Activated CD4-positive, alpha-beta memory T cell treated with anti-CD3 and anti-CD28 coated beads, Interleukin-2, amount 10 ng/mL, durations not matched to agents 7 days and 5 days (primary cell): ENCODE measurements at places on chromosomes 11 and 22. TPM values are rescaled to one million over a fixed set of nuclear protein-coding genes. Genes with fewer than 3 reads are reported as not detected.

GRCh38 chr11:72373163-72373562, 61.2 kb downstream of the CLPB start:
- H3K4me3 ChIP-seq: no peak overlapping the region
- no peak for DNase-seq
- no peaks in the 10 kb centered on the region for H3K36me3 ChIP-seq
- H3K4me1 ChIP-seq: no peaks in the 10 kb centered on the region

GRCh38 chr22:30425327-30425615, 297 bp upstream of the MTFP1 start:
- H3K4me3 ChIP-seq: peak overlapping the region; percentile 94
- H3K36me3 ChIP-seq: peaks cover 44% of the 10 kb centered on the region
- H3K27me3 ChIP-seq: no peaks in the 10 kb centered on the region
- peaks cover 56% of the 10 kb centered on the region for H3K4me1 ChIP-seq
- DNase-seq: no peak

DNA sequence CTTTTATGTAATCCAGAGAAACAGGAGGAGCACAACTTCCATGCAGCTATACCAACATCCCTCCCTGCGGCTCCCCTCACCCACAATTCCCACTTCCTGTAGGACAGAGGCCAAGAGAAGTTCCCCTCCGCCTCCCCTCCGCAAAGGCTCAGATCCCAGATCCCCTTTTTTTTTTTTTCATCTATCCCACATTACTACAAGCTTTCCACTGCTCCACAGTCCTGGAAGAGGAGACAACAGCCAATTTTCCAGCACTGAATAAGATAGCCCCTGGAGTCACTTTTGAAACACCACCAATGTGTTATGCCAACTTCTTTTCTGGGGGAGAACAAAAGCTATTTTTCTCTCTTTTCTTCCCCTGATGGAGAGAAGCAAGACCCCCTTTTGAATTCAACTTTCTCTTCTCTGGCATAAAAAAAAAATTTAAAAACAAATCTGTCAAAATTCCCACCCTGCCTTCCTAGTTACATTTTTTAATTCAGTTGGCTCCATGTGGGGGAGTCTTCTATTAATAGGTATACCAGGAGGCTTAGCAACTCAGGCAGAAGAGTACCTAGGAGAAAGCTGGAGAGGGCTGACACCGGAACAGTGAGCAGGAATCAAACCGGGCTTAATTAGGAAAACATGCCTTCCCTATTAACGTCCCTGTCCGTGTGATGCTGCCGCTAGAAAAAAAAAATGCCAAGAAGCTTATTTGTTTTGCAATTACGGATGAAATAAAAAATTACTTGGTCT, 543.4 kb downstream of the BUD13 start:
- peaks cover 2% of the 10 kb centered on the region for H3K27me3 ChIP-seq
- H3K4me1 ChIP-seq: no peaks in the 10 kb centered on the region
- no peak overlapping the region for H3K27ac ChIP-seq
- no peaks in the 10 kb centered on the region for H3K36me3 ChIP-seq
- no peak for DNase-seq

DNA sequence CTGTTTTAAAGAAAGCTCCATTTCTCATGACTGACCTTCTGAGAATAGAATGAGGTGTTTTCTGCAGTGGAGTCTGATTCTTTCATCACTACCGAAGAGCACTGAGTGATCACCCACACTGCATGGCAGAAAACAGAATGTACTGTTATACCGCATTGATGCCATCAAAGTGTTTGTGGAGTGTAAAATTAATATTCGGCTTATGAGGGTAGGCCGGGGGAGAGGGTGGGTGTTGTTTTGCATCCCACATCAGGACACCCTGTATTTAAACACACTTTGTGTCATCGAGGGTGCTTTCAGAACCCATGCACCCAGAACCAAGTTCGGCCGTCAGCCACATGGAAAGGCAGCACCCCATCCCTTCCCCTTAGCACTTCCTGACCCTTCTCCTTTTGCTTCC, 41.3 kb upstream of the ETS1 start:
- H3K36me3 ChIP-seq: peaks cover 3% of the 10 kb centered on the region
- H3K27ac ChIP-seq: peak overlapping the region; percentile 85
- peak overlapping the region; percentile 57 for H3K4me3 ChIP-seq

- H3K27me3 ChIP-seq: peaks cover 3% of the 10 kb centered on the region
- H3K36me3 ChIP-seq: no peaks in the 10 kb centered on the region
- H3K4me3 ChIP-seq: no peak overlapping the region
- no peak overlapping the region for H3K27ac ChIP-seq
Observed at GRCh38 chr11:11211888-11212287, 141.2 kb downstream of the CSNK2A3 start.

DNA sequence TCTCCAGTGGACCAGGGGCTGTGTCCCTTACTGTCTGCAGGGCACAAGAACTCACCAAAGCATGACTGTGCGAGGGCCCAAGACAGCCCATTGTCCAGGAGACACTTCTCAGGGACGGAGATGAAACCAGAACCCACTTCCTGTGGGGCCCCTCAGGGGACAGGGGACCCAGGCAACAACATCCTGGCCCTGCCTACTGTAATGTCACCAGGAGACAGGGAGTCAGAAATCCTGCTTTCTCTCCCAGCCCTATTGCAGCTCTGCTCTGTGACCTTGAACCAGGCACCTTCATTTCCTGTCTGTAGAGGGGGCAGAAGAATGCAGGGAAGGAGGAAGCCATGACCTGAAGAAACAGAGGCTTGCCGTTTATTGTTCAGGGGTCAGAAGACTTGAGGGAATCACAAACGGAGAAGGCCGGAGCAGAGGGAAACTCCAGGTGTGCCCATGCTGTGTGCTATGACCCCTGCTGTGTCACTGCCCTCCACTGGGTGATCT, 98.0 kb downstream of the NAT10 start:
- peaks cover under 1% of the 10 kb centered on the region for H3K27me3 ChIP-seq
- no peaks in the 10 kb centered on the region for H3K36me3 ChIP-seq
- peak; percentile 30 for DNase-seq
- H3K27ac ChIP-seq: peak overlapping the region; percentile 22
- peaks cover 42% of the 10 kb centered on the region for H3K4me1 ChIP-seq
- H3K4me3 ChIP-seq: no peak overlapping the region

NAALADL1 gene
- total RNA-seq: 13.6 TPM

GLB1L2 gene
- total RNA-seq: 2.5 TPM

FGF3 gene
- not detected for total RNA-seq

BTBD18 gene
- not detected for total RNA-seq
